Stimulated activated CD4-positive, alpha-beta T cell treated with anti-CD3 and anti-CD28 coated beads, TNF-alpha, amount 100 ng/mL, for 48 hours (primary cell): ENCODE measurements at places on chromosomes 13 and 19.

DNA sequence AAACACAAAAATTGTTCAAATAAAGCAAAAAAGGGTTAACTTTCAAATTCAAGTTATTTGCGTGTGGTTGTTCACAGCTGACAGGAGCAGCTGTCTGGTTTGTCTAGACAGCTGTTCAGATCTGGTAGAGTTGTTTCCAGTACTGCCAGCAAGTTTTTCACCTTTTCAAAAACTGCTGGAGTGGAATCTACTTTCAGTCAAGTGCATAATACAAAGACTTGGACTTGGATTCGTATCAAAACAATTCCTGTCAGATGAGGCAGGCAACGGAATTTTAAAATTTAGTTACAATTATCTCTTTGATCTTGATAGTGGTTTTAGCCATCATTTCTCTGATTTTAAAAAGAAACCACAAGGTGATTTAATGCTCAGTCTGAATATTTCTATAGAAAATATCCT lies 51.7 kb upstream of the EEF1AKMT1 start:
- no peak for DNase-seq

- DNase-seq: no peak
Observed at GRCh38 chr13:37539170-37539569, 59.4 kb downstream of the POSTN start.

DNA sequence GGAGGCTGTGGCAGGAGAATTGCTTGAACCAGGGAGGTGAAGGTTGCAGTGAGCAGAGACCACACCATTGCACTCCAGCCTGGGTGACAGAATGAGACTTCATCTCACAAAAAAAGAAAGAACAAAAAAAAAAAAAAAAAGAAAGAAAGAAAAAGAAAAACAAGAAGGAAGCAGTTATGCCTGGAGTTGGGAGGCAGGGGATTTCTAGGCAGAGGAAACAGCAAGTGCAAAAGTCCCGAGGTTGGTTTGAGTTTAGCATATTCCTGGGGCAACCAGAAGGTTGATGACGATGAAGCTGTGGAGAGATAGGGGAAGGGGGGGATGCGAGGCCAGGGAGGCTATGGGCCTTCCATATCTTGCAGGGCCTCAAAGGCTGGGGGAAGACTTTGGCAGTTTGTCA lies 11.5 kb upstream of the EML2 start:
- DNase-seq: no peak

- DNase-seq: no peak
Observed at GRCh38 chr13:29920025-29920643, 69.7 kb upstream of the UBL3 start.

- no peak for DNase-seq
Observed at GRCh38 chr13:78977311-78977710, 318.4 kb upstream of the OBI1 start.

GRCh38 chr19:16229322-16229641 lies 31.6 kb downstream of the AP1M1 start:
- no peak for DNase-seq

DNA sequence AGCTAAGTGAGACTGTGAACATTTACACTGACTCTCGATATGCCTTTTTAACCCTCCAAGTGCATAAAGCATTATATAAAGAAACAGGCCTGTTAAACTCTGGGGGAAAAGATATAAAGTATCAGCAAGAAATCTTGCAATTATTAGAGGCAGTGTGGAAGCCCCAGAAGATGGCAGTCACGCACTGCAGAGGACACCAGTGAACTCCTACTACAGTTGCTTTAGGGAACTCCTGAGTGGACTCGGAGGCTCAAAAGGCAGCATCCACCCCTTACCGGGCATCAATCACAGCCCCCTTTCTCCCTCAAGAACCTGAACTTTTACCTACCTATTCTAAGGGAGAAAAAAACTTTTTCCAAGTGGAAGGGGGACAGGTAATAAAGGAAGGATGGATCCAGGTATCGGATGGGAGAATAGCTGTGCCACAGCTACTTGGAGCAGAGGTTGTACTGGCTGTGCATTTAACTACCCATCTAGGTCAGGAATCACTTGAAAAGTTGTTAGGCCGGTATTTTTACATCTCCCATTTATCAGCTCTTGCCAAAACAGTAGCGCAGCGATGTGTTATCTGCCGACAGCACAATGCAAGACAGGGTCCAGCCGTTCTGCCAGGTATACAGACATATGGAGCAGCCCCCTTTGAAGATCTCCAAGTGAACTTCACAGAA lies 80.1 kb downstream of the ZNF486 start:
- DNase-seq: peak; percentile 7

DNA sequence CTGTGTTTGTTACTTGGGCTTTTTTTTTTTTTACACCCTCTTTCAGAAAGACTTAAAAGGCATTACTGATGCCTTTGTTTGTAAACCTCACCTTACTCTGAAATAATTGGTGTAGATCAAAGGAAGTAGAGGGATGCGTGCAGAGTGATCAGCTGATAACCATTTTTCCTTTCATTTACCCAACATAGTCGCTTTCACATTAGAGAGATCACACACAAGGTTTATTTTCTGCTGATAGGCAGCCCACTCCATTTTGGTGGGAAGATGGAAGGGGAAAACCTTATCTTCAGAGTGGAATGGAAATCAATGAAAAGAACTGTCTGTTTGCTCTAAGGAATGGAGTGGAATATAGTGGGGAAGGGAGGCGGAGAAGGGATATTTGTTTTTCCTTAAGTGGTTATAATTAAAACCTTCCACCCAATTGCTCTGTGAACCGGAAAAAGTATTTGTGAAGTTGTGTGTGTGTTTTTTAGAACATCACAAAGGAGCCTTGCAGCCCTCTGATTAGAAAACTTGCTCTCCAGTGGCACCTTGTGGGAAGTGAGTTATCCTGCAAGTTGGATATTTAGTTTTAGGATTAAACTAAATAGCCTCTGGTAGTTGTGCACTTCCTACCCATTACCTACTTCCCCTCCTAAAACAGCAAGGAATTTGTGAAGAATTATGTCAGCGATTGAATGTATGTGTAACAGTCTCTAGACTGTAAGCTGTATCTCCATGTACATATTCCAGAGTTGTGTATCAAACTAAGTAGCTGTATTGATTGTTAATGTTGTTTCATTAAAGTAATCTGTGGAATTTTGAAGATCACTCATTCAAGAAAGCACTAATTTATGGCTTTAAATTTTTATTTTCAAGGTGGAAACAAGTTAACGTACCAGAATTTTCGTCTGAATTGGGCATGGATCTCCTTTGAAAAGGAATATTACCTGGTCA lies 76.8 kb downstream of the FREM2 start:
- DNase-seq: no peak

- no peak for DNase-seq
Observed at GRCh38 chr13:114089341-114089740, 43.1 kb downstream of the RASA3 start.

DNA sequence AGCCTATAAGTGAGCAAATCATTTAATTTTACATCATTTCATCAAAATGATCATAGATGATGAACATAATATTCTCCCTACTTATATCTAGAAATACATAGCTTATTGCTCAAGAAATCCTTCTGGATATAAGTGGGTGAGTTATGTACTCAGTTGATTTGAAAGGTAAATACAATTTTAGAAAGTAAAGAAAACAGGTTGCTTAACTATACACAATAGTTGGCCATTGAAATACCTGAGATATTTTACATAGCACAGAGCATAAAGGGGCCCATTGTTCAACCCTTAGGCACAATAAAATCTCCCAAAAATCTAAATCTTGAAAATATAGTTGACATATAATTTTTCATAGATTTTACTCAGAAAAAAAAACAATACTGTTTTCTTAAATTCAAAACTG lies 782.0 kb upstream of the KLHL1 start:
- DNase-seq: no peak

- DNase-seq: no peak
Observed at GRCh38 chr13:81713201-81713600, 1372.3 kb upstream of the SPRY2 start.

GRCh38 chr19:45765702-45766295 lies 3.3 kb downstream of the SIX5 start:
- no peak for DNase-seq

- no peak for DNase-seq
Observed at GRCh38 chr13:19781526-19781925, 1.2 kb downstream of the PSPC1 start.

DNA sequence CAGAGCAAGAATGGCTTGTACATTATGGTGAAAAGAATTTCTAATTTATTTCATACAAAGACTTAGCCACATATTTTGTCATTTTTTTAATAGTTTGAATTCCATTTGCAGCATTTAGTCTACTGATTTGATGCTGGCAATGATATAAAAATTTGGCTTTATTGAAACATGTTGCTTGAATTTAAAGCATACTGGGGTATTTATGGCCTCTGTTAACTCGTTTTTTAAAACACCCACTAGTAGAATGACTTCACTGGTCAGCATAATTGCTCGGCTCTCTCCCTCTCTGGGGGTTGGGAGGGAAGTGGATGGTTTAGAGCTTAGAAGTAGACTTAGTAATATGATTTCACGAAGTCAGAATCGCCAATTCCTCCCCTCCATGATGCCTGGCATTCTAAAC lies 354.9 kb upstream of the HTR2A start:
- no peak for DNase-seq

- no peak for DNase-seq
Observed at GRCh38 chr13:20700288-20700687, 3.2 kb upstream of the IL17D start.

DNA sequence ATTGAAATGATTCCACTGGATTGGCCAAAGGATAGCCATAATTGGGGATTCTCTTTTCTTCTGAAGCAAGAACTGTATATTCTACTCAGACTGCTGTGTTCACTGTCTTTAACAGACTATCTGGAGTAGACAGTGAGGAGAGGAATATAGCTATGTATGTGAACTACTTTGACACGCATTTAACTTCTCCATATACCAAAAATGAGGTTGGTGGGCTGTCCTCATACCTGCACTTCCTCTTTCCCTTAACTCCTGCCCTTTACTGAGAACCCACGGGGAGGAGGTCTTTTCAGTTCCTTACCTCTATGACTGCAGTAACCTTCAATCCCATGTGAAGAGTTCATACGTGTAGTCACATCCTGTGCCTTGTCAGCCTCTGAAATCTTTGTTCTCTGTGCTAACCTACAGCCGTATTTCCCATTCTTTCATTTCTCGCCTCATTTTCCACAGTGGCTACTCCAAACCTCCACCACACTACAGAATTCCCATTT lies 305.8 kb downstream of the MTUS2 start:
- no peak for DNase-seq

DNA sequence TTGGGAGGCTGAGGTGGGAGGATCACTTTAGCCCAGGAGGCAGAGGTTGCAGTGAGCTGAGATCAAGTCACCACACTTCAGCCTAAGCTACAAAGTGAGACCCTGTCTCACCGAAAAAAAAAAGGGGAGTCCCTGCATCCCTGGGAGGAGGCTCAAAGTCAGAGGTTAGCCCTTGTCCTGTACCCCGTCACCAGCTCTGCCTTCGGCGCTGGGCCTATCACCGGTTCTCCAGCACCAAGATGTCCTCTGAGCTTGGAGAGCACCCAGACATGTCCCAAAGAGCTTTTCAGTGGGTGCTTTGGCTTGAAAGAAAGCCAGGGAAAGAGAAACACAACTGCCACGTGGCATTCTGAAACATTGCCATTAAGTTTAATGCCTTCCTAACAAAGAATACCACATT lies 356.9 kb upstream of the TSHZ3 start:
- DNase-seq: no peak

GRCh38 chr13:45786293-45786920 lies 65.1 kb downstream of the SIAH3 start:
- DNase-seq: no peak

DNA sequence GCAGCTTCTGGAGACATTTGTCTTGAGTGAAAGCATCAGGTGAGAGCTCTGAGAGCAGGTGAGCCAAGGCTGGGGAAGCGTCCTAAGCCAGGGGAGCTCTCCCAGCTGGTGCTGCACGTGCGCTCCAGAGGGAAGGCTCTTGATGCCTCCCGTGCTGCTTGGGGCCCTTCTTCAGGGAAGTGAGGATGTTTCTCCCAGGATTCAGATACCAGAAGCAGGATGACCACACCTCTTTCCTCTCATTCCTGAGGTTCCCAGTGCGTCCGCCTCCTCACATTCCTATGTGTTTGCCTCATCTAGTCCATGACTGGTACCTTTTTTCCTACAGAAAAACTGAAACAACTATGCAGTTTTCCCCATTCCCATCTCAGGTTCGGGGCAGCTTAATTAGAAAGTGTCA lies 231.0 kb upstream of the IRS2 start:
- DNase-seq: no peak

DNA sequence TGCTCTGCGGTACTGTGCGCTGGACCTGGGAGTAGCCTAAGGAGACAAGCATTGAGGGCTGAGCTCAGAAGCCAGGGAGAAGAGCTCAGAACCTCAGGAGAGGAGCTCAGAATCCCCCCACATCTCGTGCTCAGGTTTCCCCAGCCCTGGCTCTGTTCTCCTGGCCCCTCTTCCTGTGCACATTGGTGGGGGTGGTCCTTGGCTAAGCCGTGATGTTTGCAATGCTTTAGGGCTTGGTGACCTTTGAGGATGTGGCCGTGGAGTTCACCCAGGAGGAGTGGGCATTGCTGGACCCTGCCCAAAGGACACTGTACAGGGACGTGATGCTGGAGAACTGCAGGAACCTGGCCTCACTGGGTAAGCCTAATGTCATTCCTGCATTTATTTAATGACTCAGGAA lies 6.6 kb downstream of the ZNF557 start:
- DNase-seq: no peak

- DNase-seq: no peak
Observed at GRCh38 chr13:109145631-109146030, 516.2 kb downstream of the MYO16 start.

DNA sequence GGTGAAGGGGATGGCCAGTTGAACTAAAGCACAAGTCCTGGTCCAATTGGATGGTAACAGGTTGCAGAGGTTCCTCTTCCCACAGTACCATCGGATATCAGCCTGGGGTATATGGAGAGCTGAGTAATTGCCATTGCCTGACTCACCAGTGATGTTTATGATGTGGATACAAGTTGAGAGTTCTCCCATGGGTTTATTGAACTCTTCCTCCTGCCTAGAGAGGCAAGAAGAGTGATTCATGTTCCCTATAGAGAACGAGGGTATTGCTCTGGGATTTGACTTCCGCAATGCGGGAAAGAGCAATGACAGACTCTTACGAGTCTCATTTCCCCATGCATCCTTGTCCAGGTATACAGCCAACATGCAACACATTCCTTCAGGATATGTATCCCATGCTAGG lies 111.3 kb upstream of the PCDH9 start:
- no peak for DNase-seq

DNA sequence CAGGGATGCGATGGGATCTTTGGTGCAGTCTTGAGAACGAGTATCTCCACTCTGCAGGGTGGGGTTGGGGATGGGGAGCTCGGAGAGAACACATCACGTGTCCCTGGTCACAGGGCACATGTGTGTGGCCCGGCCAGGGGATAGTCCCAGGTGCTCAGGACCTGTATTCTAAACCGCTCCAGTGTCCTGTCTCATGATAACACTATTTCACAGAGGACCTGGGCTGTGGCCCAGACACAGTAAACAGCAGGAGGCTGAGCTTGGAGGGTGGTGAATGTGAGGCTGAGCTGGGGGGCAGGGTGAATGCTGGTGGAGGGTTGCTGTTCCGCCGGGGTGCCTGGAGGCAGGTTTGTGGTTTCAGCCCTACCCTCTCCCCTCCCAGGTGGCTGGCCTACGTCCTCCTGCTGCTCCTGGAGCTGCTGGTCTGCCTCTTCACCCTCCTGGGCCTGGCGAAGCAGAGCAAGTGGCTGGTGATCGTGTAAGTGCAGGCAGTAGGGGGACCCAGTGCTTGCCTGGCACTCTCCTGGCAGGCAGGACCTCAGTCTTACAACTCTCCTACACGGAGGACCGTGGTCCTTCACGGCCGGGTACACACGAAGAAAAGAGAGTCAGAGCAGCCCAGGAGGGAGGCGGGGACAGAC lies 11.1 kb downstream of the TTYH1 start:
- DNase-seq: no peak

GRCh38 chr13:73940098-73940497 lies 194.1 kb downstream of the KLF12 start:
- no peak for DNase-seq
